ENCODE measurements at places on chromosomes 5 and 9.

GRCh38 chr5:69075522-69076179 is 18.2 kb upstream of the SLC30A5 start:
- no peak for DNase-seq

- DNase-seq: no peak
These were observed 8.7 kb downstream of the SLC6A19 start for GRCh38 chr5:1209896-1210776.

GRCh38 chr9:127153501-127153900 is 31.1 kb upstream of the ANGPTL2 start:
- DNase-seq: peak; percentile 51

GRCh38 chr9:77016121-77016525 is 3.3 kb upstream of the FOXB2 start:
- no peak for DNase-seq

GRCh38 chr5:26487553-26487952 is 550.8 kb downstream of the CDH9 start:
- no peak for DNase-seq

- peak; percentile 60 for DNase-seq
These were observed 220.0 kb downstream of the PDE4D start for GRCh38 chr5:59673438-59674058.

- DNase-seq: no peak
These were observed 171.2 kb downstream of the SLC12A2 start for GRCh38 chr5:128254789-128255188.

DNA sequence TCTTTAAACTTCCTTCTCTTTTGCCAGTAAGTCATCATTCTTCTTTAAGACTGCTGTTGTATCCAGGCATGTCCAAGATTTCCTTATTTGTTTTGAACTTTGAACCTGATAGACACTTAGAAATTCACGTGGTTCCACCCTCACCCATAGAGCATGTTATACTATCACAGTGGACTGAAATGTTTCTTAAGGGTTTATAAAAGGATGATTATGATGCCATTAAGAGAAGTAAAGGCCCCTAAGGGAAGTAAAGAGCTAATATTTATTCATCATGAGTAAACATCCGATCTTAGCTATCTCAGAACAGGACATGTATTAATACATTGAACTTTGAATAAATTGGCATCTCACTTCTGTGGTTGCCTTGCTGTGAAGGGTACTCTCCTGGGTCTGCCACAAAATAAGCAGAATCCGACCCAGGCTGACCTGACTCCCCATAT is 49.8 kb downstream of the PRKACG start:
- no peak for DNase-seq

DNA sequence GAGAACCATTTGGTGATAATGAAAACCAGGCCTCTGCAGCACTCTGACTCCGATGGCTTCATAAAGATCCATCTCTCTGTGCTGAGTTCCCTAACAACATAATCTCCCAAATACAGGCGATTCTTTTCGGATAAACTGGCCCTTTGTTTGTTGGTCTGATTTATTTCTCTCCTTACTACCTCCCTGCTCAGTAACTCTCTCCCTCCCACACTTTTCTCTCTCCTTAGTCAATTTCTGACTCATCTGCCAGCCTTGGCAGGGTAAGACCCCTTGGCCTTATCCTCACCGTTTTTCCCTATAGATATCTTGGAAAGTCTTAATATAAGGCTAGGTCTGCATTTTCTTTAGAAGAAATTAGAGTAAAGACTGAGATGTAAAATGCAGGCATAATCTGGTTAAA is 128.7 kb downstream of the BRINP1 start:
- no peak for DNase-seq

- peak; percentile 82 for DNase-seq
These were observed 279.7 kb downstream of the EBF1 start for GRCh38 chr5:158819840-158820620.

DNA sequence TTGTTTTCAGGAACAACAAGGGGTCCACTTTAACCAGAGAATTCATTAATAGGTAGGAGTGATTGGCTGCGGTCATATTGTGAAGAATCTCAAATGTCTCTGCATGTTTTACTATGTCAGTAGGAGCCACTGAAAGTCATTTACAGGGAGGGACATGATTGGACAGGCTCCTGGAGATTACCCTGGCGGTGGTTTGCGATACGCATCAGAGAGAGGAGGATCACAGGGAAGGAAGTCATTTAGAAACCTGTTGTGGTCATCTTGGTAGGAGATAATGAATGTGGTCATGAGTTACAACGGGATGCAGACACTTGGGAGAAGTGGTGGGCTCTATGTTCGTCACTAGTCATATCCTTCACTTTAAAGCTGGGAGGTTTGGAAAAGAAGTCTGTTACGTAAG is 262.8 kb downstream of the FAM114A2 start:
- no peak for DNase-seq

DNA sequence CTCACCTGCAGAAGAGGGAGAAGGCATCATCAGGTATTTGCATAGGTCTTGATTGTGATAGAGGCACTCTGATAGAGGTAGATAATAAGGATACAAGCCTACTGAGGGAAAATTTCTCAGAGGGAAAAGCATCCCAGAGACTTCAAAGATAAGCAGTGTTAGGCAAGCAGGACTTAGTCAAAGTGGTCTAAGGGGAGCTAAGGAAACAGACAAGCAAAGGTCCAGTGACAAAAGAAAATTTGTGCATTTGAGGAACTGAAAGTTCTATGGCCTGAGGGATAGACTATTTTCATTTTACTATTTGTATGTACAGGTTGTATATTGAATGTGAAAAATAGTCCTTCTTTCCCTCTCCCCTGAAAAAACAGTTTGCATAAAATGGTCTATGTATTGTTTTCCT is 27.4 kb downstream of the OXCT1 start:
- no peak for DNase-seq

DNA sequence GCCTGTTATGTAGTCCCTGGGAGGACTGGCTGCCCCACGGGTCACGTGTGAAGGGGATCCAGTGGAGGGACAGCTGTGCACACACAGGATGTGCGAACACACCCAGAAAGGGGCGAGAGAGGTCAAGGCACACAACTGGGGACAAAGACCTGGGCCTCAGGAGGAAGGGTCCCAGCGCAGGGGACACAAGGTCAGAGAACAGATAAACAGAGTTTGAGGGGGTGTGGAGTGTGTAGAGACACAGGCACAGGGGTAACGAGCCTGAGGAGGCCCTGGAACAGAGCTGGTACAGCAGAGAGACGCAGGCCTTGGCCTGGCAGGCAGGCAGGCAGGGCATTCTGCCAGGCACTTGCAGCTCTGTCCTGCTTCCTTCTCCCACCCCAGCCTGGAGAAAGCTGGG is 14.8 kb upstream of the PSMD5 start:
- no peak for DNase-seq

DNA sequence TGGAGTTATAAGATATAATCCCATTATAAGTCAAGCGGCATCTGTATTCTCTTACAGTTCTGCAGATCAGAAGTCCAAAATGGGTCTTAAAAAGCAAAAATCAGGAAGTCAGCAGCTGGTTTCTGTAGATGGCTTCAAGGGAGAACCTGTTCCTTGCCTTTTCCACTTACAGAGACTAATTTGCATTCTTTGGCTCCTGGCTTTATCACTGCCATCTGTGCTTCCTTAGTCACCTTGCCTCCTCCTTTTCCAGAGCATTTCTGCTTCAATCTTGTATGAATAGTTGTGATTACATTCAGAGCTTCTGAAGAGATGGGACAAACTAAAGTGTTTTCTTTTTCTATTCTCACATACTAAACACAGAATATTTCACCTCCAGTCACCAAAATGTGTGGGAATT is 647.3 kb upstream of the GRAMD2B start:
- DNase-seq: no peak

DNA sequence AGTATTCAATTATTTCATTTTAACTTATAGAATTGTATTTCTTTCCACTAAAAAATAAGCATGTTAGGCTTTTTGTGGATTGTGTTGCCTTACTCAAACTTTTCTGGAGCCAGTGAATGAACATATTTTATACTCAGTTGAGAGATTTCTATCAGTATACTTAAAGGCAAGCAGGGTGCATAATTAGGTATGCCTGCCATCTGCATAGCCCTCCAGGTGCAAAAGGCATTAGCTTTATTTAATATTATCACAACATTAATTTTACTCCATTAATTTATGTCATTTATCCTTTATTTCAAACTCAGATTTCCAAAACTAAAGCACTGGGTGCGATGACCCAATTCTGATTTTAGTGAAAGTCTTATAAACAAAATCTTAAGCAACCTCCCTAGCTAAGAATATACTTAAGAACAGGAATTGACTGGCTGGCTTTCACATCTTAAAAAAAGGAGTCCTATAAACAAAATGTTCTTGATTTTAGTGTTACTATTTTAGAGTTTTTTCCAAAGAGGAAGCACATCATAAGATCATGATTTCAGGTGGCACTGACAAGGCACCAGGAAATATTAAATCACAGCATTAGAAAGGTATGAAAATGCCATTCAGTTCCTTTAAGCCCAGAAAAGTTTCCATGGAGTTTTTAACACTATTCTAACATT is 178.4 kb downstream of the MPDZ start:
- no peak for DNase-seq

DNA sequence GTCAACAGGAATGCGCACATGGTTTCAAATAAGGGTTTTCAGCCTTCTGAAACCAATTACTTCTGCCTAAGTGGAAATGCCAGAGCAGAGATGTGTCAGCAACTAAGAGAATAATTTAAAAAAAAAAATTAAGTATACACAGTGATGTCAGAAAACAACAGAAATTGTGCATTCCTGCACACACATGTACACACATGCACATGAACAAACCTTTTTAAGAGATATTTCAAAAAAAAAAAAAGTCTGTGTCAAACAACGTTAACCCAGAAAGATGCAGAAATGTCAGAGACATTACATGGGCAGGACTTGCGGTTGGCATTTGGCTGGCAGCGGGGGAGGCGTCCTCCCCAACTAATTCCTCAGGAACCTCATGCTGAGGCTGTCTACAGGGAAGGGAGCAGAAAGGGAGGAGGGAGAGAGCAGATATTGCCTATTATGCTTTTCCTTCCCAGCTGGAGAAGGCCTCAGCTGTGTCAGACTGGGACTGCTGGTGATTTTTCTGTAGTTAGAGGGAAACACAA is 536.9 kb upstream of the WWC1 start:
- DNase-seq: no peak

DNA sequence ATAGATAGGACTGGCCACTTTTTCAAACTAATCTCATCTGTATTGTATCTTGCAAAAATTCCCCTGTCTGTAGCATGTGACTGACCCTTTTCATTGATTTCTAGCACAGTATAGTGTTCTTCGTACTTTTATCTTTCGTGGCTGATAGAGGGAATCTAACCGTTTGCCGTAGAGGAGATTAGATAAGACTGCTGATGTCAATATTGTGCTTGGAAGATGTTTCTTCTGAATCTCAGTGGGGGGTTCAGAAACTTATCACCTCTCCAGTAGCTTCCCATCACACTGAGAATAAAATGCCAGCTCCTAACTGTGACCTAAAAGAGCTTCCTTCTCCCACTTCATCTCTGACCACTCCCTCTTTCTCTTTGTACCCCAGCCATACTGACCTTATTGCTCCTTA is 25.4 kb upstream of the ALDOB start:
- DNase-seq: no peak

GRCh38 chr9:135604437-135605237 is 34.7 kb downstream of the GLT6D1 start:
- DNase-seq: no peak

DNA sequence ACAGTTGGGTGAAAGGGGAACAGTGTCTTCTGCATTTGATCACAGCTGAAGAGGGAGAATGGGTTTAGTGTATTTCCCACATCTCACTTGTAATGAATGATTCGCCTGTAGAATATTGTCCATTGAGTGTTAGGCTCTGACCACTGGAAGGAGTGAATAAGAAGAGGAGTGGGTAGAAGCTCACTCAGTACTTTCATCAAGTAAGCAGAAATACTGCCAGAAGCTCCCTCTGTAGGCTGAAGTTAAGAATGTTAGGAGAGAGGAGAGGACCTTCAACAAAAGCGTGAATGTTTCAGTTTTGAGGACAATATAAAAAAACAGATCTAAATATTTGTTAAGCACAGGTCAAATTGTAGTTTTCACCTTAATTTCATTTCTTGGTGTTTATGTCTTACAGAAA is 27.5 kb downstream of the FSD1L start:
- DNase-seq: peak; percentile 4

DNA sequence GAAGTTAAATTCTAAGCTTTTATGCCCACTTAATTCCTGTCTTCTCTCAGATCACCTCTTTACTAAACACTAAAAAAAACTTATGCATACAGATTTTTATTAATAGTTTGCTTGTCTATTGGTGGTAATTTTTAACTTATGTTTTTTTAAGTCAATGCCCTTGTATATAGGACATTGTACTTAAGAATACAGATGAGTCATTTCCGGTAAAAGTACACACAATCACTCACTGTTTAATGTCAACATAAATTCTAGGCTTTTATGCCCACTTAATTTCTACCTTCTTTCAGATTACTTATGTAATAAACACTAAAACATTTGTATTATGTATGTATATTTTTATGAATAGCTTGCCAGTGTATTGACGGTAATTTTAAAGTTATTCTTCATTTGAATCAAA is 872.8 kb upstream of the CDH9 start:
- no peak for DNase-seq

DNA sequence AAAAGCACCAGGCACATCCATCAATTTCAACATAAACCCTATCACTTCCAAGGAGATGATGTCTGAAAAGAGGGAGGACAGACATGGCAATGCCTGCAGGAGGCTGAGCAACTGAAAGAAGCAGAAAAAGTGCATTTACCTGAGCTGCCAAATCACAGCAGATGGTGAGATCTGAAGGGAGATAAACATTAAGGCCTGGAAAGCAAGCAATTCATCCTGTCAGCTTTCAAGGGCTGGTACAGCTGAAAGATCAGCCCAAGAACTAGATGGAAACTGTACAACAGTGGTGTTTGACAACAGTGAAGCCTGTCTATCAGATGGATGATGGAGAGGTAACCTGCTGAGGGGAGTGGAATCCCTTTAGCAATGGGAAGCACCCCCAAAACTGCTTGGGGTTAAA is 433.2 kb upstream of the ZNF608 start:
- DNase-seq: no peak

DNA sequence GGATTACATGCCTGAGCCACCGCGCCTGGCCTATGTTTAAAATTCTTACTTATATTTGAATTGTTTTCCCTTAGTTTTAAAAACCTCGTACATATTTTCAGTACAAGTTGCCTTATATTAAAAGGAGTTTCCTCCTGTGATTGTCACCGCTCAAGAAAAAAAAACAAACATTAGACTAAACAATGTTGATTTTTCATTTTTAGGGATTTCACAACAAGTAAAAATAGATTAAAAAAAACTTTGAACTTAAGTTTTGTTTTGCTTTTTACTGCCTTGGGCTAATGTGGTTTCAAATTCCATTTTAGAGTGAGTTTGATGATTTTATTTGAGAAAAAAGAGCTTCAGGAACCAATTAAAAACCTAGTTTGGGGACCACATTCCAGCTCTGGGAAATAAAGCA is 1196.6 kb upstream of the CDH18 start:
- no peak for DNase-seq

- no peak for DNase-seq
These were observed 4.3 kb upstream of the SPOCK1 start for GRCh38 chr5:137503456-137503855.

- no peak for DNase-seq
These were observed 492.2 kb upstream of the ARRDC3 start for GRCh38 chr5:91875196-91875779.

Data from inflammatory macrophage (primary cell).